ENCODE measurements at places on chromosomes 2 and 18. TPM values are rescaled to one million over a fixed set of nuclear protein-coding genes. Genes with fewer than 3 reads are reported as not detected.

DNA sequence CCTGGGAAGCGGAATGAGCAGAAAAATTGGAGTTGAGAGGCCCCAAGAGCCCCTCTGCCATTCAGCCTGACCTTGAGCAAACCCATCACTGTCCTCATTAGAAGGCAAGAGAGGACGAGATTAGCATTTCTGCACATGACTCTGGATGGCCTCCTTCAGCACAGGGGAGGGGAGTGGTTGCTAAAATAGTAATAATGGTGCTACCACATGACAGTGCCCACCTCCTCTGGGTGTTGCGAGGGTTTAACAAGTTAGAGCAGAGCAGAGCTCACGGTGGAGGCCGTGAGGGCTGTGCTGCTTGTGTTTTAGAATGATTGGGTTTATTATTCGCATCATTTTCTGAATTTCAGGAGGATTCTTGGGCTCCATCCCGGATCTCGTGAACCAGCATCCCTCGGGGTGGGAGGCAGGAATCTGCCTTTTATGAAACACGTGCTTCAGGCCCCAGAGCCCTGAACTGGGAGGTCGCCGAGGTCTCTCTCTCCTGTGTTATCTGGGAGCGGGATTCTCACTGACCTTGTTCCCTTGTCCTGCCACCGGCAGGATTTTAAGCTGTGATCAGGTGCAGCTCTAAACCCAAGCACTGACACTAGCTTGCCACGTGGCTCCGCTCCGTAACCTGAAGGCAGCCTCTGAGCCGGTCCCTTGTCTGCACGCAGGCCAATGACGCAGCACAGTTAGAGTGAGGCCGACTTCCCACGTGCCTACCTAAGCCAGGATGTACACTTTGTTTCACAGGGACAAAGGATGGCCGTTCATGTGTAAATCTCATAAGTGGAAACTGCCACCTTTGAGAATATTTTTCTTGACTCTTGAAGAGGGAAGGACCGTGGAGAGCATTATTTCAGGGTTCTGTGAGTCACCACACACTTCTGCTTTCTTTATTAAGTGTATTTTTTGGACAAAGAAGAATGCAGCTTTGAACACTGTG is 142.3 kb downstream of the ACOXL start:
- DNase-seq = no peak

GRCh38 chr2:3868012-3868805 is 164.8 kb downstream of the DCDC2C start:
- DNase-seq = no peak

DNA sequence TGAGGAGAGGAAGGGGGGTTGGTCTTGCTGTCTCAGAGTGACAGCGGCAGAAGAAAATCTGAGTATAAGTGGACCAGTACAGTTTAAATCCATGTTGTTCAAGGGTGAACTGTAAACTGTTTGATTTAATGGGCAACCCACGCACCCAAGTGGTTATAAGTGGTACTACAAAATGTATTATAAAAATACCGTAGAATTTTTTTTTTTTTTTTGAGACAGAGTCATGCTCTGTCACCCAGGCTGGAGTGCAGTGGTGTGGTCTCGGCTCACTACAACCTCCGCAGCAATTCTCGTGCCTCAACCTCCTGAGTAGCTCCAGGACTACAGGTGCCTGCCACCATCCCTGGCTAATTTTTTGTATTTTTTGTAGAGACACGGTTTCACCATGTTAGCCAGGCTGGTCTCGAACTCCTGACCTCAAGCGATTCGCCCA is 2.1 kb upstream of the CHCHD5 start:
- DNase-seq = peak; percentile 43

TRAK2 gene
- 12.3 TPM for total RNA-seq

- no peak for DNase-seq
Measured at GRCh38 chr2:95309599-95309998, 12.5 kb downstream of the KCNIP3 start.

DNA sequence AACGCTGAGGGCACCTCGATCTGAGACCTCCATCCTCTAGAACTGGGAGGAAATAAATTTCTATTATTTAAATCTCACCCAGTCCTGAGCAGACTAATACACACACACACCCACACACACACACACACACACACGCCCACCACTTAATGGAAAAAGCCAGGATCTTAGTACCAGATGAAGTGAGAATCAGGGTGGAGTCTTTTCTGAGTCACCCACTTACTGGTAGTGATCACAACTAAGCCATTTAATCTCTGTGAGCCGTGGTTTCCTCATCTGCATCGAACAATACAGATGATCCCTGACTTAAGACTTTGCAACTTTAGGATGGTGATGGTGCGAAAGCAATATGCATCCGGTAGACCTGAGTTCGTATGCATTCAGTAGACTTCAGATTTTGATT is 18.6 kb downstream of the THNSL2 start:
- no peak for DNase-seq

SLC25A12 gene
- total RNA-seq = 0.98 TPM

- DNase-seq = peak; percentile 81
Measured at GRCh38 chr2:55010149-55010591, 40.1 kb downstream of the RTN4 start.

AFTPH gene
- 15.2 TPM for total RNA-seq

TSPYL6 gene
- total RNA-seq = not detected

DNA sequence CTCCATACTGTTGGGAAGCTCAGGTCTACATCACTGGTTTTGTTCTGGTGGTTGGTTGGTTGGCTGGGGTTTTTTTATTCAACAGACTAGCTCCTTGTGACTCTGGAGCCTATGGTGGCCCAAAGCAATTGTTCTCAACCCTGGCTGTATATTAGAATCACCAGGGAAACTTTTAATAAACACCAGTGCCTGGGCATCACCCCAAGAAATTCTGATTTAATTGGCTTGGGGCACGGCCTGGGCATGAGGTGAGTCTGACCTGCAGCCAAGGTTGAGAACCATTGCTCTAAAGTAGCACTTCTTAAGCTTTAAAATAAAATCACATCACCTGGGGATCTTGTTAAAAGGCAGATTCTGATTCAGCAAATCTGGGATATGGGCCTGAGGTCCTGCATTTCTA is 184.1 kb downstream of the C1D start:
- DNase-seq = no peak

DNA sequence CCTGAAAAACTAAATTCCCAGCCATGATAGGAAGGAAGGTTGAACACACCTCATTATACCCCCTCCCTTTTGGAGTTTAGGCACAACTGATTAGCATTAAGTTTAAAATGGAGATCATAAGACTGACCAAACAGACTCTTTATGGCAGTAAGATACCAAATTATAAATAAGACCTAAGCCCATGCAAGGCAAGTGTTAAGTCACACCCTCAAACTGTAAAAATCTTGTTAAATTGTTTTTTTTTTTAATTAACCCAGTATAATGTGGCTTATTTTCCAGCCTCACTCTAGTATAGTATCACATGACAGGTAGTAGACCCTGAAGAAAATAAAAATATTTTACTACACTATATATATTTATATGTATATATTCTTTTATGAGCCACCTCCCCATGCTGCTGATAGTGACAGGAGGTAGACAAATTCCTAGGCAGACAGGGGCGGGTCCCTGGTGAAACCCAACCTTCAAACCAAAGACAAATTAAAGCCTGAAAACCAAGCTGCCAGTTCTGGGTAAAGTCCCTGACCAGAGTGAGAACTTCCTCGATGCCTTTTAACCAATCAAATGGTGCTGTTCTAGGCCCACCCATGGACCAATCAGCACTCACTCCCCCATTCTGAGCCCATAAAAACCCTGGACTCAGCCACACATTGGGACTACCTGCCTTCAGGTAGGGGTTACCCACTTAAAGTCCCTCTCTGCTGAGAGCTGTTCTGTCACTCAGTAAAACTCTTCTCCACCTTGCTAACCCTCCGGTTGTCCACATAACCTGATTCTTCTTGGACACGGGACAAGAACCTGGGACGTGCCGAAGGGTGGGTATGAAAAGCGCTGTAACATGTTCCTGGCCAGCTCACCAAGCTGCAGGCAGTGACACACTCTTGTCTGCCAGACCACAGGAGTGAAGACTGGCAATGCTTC is 123.9 kb upstream of the B3GNT2 start:
- DNase-seq = no peak

DNA sequence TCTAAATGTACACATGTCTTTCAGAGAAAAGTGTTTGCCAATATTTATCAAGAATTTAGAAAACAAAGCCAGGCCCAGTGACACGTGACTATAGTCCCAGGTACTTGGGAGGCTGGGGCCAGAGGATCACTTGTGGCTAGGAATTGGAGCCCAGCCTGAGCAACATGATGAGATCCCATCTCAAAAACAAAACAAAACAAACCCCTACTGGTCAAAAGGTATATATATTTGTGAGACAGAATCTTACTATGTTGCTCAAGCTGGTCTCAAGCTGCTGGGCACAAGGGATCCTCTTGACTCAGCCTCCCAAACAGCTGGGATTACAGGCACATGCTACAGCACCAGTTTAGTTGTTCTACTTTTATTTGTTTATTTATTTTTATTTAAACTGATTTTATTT is 79.2 kb downstream of the ZDBF2 start:
- DNase-seq = no peak

DNA sequence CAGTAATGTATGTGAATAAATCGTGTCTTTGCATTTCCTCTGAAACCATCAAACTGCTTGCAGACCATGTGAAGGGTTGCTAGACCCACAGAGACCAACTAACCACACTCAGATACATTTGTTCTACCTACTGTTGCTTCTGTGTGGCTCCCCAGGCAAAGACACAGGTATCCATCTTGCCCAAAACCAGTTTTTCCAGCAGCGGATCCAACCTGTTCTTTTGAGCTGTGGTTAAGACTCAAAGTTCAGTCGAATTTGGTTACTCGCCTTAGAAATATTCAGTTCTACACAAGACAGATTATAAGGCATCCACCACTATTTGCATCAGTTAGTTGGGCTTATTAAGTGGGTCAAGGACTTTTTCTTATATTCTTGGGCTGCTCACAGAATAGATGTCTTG is 276.2 kb upstream of the EPHA4 start:
- no peak for DNase-seq

CCDC141 gene
- total RNA-seq = 0.38 TPM

GRCh38 chr2:219701847-219702634 is 74.6 kb downstream of the SLC4A3 start:
- no peak for DNase-seq

TCF7L1 gene
- 5.7 TPM for total RNA-seq

CRACDL gene
- 0.30 TPM for total RNA-seq
